ENCODE measurements at places on chromosomes 5 and 9. TPM values are rescaled to one million over a fixed set of nuclear protein-coding genes. Genes with fewer than 3 reads are reported as not detected.

DNA sequence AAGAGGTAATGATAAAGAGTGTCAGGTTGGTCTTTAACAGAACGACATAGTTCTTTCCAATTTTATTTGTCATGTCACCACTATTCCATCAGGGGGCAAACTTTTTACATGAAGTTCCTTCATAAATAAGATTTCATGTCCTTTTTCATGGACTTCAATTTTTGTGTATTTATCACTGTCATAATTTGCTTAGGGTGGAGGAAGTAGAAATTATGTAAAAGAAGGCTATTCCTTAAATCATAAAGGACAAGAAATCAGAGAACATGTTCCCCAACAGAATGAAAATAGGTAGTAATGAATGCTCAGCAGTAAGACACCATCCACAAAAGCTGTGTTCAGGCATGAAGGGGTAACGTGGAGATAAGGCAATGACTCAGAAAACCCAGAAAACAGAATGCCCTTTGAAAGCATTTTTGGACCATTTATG, 72.7 kb downstream of the ZFAND5 start:
- peak; percentile 49 for DNase-seq

- no peak for DNase-seq
Observed at GRCh38 chr5:140287801-140288521, 14.9 kb downstream of the PFDN1 start.

GRCh38 chr9:97366889-97367288, 45.0 kb upstream of the TDRD7 start:
- no peak for DNase-seq

LPAR1 gene
- 260 TPM for total RNA-seq

SLC28A3 gene
- total RNA-seq = 1.9 TPM

SLC45A2 gene
- not detected for total RNA-seq

ARHGEF37 gene
- 0.28 TPM for total RNA-seq

RNF20 gene
- 30.8 TPM for total RNA-seq
